ENCODE measurements at places on chromosomes 7 and 10. TPM values are rescaled to one million over a fixed set of nuclear protein-coding genes. Genes with fewer than 3 reads are reported as not detected.

The CALHM1 gene
- total RNA-seq = not detected

The CXCL12 gene
- 15.0 TPM for total RNA-seq

The FOXI2 gene
- total RNA-seq = not detected

The OR2A1 gene
- under 0.01 TPM for total RNA-seq

Data from temporal lobe (tissue), 4 donors.